ENCODE measurements at places on chromosomes 13 and 19.

GRCh38 chr19:36685835-36686234, 1.6 kb upstream of the ZNF567 start:
- DNase-seq: no peak

DNA sequence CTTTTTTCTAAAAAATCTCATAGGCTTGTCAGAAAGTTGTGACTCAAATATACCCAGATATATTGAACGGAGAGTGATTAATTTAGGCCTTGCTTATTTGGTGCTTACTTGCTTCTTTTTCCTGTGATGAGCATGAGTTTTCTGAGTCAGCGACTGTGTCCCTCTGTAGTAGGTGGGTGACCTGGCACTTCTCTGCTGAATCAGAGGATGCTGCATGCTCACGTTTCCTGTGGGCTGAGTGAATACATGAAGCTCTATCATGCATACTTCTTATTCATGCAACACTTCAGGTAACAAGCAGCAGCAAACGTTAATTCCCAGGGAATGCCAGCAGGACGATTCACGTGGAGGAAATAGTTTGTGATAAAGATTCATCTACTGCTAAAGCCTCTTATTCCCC, 245.0 kb downstream of the KLF5 start:
- DNase-seq: no peak

DNA sequence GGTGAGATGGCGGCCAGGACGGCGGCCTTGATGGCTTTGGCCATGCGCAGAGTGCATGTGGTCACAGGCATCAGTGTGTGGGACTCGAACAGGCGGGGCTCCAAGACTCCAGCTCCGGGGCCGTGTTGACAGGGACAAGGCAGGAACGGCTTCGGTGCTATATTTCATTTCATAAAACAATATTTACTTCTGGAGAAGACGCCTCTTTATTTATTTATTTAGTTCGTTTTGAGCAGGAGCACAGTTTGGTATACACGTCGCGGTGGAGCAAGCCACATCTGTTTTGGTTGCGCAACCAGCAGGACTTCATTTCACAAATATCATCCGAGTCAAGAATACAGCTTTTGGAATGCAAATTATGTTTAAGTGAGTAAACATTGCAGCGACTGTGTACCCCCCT, 166.7 kb upstream of the TSHZ3 start:
- no peak for DNase-seq

DNA sequence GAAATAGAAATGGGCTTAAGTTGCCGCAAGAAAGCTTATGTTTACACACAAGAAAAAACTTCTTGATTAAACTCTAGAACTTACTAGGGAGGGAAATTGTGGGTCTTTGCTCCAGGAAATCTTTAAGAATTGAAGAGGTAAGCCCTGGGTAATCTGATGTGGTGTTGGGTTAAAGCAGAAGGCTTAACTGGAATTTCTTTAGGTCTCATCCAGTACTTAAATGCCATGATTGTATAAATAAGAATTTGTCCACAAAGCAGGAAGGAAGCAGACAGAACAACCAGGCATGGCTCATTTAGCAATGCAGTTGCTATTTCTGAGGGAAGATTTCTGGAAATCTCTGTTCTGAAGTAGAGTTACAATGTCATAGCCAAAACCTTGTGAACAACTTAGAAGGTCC, 360.4 kb downstream of the KLF5 start:
- no peak for DNase-seq

GRCh38 chr19:16477311-16477710, 5.5 kb upstream of the EPS15L1 start:
- DNase-seq: no peak

- no peak for DNase-seq
Observed at GRCh38 chr13:31149604-31150003, 12.1 kb downstream of the HSPH1 start.

- DNase-seq: no peak
Observed at GRCh38 chr13:30959678-30960077, 27.2 kb downstream of the TEX26 start.

GRCh38 chr13:36752673-36753072, 66.3 kb upstream of the RFXAP start:
- no peak for DNase-seq

DNA sequence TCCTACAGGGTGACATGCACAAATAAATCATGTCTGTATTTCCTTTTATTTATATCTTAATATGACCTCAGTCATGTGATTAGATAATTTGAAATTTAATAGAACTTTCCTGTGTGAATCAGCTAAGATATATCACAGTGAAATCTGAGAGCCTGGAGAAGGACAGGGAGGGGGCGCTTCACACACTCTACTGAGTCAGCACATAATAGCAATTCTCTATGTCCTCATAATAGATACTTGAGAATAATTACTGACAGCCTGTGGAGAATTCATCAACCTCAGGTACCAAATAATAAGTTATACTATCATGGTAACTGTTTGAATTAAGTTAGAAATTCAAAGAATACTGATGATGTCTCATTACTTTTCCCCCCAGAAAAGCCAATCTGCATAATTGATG, 98.0 kb upstream of the SLC10A2 start:
- DNase-seq: no peak

DNA sequence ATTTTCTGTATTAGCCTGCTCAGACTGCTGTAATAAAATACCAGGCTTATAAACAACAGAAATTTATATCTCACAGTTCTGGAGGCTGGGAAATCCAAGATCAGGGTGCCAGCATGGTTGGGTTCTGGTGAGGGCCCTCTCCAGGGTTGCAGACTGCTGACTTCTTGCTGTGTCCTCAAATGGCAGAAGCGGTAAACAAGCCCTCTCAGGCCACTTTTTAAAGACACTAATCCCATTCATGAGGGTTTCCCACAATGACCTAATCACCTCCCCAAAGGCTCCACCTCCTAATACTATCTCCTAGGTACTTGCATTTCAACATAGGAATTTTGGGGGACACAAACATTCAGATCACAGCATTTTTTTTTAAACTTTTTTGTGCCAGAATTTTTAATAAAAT, 159.3 kb downstream of the PDS5B start:
- DNase-seq: no peak

DNA sequence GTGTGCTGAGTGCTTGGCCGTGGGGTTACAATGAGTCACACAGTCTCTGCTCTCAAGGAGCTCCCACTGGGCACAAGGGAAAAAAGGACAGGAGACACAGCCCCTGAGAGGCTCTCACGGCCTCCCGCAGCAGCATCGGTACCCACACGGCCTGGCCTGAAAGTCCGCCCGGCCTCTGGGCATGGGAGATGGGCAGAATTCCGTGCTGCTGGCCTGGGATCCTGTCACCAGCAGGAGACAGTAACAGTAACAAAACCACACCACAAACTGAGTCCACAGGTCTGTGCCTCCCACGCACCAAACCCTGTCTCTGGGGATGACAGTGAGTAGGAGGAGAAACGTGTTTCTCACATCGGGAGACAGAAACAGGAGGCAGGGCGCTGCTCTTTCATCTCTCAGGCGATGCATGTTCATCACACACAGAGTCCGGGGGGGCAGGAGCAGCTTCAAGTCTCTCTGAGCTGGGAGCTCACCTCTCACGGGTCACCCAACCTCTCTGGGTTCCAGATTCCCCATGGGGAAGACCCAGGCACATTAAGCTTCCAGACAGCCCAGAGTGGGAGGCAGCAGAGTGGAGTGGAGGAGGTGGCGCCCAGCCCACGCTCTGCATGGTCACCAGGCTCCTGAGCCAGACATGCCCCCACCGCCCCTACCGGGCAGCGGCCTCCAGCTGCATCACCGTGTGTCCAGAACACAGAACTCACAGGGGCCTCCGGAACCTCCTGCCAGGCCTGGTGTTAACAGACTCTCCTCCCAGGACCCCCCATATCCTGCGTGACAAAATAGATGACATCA, 124.7 kb upstream of the VSTM2B start:
- no peak for DNase-seq

- DNase-seq: no peak
Observed at GRCh38 chr13:97387485-97387839, 46.5 kb upstream of the RAP2A start.

- DNase-seq: no peak
Observed at GRCh38 chr19:29105629-29106292, 107.2 kb downstream of the UQCRFS1 start.

GRCh38 chr13:109422161-109422560, 364.2 kb downstream of the IRS2 start:
- DNase-seq: no peak

GRCh38 chr19:2315818-2316353, 7.9 kb upstream of the LINGO3 start:
- peak; percentile 82 for DNase-seq

DNA sequence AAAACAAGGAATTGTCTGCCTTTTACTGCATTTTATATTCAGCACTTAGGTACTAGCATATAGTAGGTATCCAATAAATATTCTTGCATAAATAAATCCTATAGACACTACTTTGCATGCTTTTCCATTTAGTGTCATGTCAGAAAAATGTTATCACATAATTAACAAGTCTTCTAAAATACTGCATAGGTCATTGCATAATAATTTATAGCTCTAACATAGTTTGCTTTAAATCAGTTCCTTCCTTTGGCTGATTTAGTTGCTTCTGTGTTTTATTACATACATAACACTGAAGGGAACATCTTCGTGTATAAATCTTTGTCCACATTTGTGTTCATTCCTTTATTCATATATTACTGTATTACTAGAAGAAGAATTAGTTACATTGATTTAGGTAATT, 36.2 kb downstream of the WASF3 start:
- DNase-seq: no peak

GRCh38 chr13:76854894-76855293, 31.3 kb downstream of the KCTD12 start:
- no peak for DNase-seq

- DNase-seq: no peak
Observed at GRCh38 chr19:2589441-2589840, 113.1 kb downstream of the GNG7 start.

GRCh38 chr19:32917616-32917996, 48.0 kb upstream of the SLC7A9 start:
- no peak for DNase-seq

DNA sequence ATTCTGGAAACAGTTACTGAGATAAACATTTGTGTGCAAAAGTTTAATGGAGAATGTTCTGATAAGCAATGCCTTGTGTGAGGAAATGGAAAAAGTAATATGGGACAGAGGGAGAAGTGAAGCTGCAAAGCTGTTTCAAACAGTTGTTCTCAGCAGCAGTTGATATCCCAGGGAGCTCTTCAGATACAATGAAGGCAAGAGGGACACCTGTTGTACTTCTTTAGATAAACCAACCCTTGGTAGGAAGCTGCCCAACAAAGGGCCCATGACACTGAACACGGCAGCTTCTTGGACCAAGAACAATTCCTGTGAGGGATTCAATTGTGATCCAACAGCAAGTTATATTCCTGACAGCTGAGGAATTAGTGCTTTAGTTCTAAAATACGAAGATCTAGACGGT, 894.3 kb upstream of the PCDH20 start:
- DNase-seq: no peak

DNA sequence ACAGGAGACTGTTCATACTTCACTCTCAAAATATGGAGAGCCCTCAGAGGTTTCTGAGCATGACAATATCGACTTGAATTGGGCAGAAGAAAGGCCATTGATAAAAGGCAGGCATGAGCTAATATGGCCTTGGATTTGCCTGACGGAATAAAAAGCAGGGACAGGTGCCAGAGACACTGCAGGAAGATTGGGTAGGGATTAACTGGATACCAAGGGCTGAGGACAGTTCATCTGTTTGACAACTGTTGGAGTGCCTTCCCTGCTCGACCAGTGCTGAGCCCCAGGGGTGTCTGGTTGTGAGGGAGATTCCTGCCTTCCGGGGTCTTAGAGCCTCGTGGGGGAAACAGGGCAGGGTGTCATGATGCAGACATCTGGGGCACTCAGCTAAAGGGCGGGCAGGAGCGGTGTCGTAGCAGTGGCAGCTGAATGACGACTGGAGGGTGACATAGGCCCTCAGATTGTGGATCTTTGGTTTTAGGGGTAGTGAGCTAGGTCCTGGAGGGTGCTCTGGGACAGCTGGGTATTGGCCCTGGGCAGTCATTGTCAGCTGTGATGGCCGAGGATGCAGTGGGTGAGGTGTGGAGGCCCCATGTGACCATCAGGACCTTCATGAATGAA, 12.3 kb downstream of the GATAD2A start:
- DNase-seq: no peak
